ENCODE measurements at places on chromosomes 1 and 21.

GRCh38 chr1:43978551-43979260, at the start of gene B4GALT2:
Gene B4GALT2, plus strand, starts transcription at chr1:43979210. Its CDS starts 1,951 bp downstream, at chr1:43981161.
- no peak for DNase-seq

DNA sequence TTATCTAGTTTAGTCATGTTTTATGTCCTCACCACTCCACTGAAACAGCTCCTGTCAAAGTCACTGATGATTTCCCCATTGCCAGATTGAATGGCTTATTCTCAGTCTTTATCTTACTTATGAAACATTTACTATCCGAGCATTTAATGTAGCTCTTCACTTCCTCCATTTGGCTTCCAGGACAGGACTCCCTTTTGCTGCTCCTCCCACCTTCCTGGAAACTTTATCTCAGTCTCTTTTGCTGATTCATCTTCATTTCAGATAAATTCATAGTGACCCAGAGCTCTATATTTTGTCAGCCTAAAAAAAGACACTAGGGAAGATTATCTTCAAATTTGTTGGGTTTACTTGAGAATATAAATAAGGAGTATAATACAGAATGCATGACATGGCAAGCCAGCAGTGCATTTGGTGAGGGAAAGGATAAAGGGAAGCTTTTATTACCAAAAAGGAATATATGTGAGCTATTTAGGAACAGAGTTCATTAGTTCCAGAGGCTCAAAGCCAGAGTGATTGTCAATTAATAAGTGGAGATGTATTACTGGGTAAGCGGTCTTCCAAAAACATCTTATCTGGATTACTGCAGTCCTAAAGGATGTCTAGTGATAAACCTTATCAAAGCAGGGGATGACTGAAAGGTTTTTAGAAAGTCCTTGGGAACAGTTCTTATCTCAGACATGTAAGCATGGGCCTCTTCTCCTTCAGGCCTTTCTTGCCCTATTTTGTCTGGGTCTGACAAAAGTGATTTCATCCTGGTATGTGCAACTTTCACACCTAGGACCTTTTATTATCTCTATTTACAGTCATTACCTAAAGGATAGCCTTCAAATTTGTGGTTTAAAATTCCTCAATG, 25.6 kb downstream of the IL23R start:
- DNase-seq, result no peak

DNA sequence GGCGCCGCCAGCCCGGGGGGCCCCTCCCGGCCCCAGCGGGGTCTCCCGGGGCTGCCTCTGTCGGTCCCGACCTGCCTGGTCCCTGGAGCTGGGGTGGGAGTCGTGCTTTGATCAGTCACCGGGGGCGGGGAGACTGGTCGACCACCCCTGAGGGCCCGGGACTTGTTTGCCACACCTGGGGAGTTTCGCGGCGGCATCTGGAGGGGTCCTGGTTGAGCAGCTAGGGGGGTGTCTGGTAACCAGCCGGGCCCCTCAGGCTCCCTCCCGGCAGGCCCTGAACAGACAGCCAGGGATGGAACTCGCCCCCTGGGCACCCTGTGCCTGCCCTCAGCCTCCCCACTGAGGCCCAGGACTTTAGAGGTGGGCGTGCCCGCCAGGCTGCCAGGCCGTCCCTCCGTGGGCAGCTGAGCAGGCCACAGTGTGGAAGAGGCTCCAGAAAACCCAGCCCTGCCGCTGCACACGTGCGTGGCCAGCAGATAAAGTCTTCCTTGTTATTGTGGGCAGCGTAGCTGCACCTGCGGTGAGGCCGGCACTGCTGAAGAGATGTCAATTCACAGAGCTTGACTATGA, 13.3 kb upstream of the SAMD11 start:
- DNase-seq, result no peak

DNA sequence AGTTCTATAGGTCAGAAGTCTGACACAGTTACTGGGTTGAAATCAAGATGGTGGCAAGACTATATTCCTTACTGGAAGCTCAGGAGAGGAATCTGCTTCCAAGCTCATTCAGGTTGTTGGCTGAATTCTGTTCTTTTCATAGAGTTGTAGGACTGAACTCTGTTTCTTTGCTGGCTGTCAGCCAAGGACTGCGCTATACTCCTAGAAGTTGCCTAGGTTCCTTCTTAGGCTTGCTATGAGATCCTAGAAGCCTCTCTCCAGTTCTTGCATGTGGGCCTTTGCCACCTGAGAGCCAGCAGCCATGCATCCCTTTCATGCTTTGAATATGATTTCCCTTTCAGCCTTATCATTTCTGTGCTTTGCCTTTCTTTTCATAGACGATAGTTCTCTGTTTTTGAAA, 176.4 kb downstream of the RPS6KC1 start:
- DNase-seq, result no peak

DNA sequence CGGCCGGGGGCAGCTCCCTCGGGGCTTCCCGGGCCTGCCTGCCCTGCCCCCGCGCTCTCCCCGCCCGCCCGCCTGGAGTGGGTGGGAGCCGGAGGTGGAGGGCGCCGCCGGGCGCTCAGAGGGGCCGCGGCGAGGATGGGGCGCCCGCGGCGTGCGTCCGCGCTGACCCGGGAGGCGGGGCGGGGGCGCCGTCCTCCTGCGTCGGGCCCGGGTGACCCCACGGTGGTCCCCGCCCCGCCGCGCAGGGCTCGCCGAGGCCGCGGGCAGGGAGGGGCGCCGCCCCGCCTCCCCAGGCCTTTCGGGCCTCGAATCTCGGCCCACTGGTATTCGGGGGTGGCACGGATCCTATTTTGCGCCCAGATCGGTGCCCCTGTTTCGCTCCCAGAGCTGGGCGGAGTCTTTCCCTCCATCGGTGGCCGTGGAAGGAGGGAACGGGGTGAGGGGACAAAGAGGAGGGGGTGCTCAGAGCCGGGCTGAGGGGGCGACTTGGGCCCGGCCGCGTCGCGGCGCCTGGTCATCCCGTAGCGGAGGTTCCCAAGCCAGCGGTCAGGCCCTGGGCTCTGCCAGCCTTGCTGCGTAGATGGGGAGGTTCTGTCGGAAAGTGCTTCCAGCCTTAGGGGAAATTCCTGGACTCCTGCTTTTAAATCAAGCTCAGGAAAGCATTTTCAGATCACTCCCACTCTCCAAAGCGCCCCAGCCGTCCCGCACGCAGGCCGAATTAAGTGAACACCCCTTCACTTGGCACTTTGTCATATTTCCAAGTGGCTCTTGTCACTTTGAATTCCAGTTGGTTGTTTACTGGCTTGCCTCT, 545 bp downstream of the PATJ start:
- peak; percentile 87 for DNase-seq

GRCh38 chr1:231324660-231325059, 13.0 kb downstream of the EXOC8 start:
- no peak for DNase-seq

- DNase-seq, result peak; percentile 81
These were observed 6.7 kb upstream of the RNASEL start for GRCh38 chr1:182595641-182596240.

DNA sequence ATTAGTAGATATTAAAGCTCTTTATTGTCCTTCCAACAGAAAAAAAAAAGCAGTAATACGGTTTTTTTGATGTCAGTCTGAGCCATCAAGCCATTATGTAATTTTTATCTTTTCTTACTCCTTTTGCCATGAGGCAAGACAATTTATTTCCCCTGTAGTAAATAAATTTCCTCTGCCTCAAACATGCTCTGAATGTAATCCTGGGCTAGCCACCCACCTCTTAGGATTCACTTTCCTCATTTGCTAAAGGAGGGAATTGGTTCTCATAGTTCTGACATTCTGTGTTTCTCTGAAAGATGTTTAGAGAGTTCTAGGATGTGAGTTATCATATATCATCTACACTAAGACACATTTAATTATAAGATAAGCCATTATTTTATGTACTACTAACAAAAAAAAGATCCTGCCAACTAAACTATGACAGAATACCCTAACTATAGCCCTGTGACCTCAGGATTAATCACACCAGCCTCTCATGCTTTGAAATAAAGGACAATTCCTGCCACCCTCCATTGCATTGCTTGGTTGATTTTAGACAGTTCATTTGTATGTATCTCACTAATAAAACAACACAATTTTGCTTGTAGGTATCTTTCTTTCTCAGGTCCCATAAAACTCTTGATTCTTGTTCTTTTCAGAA, 34.0 kb upstream of the RAP1A start:
- no peak for DNase-seq

DNA sequence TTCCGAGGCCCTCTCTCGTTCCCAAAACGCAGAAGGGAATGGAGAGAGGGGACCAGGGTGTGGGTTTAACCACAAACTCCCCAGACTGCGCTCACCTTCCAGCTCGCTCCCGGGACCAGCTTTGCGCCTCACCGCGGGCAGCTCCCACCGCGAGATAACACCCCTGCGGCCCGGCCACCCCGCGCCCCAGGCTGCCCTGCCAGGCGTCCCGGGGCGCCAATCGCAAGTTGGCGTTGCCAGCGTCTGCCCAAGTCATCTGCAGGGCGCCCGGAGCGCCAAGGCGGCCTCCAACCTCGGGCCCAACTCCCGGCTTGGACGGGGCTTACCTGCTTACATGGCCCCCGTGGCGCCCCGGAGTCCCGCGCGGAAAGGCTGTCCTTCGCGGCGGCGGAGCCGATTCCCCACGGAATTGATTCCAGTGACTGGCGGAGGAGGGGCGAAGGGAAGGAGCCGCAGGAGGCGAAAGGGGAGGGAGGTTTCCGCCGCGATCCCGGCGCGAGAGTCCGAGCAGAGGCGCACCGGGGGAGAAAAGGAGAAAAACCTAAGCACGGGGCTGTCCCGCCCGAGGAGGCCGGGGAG, 456 bp downstream of the PTPN14 start:
- peak; percentile 67 for DNase-seq

- DNase-seq, result no peak
These were observed 92.9 kb downstream of the C21orf91 start for GRCh38 chr21:17726047-17726829.

GRCh38 chr1:232769733-232770132, 35.5 kb upstream of the MAP10 start:
- no peak for DNase-seq

GRCh38 chr1:109542657-109543056, 3.0 kb downstream of the GPR61 start:
- DNase-seq, result no peak

DNA sequence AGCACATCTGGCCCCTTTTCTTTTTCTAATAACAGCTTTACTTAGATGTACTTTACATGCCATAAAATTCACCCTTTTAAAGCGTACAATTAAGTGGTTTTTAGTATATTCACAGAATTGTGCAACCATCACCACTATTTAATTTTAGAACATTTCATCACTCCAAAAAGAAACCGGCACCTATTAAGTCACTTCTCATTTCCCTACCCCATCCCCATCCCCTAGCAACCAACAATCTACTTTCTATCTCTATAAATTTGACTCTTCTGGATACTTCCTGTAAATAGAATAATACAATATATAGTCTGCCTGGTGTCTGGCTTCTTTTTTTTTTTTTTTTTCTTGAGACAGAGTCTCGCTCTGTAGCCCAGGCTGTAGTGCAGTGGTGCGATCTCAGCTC, 59.5 kb upstream of the ENAH start:
- DNase-seq, result no peak

GRCh38 chr1:203152158-203153034, 23.2 kb downstream of the MYBPH start:
- peak; percentile 95 for DNase-seq

- no peak for DNase-seq
These were observed 4.7 kb upstream of the ABCG1 start for GRCh38 chr21:42214081-42214750.

GRCh38 chr1:67597336-67597735, 87.7 kb upstream of the GADD45A start:
- no peak for DNase-seq

GRCh38 chr21:33808715-33809367, 106.8 kb downstream of the ATP5PO start:
- DNase-seq, result no peak

DNA sequence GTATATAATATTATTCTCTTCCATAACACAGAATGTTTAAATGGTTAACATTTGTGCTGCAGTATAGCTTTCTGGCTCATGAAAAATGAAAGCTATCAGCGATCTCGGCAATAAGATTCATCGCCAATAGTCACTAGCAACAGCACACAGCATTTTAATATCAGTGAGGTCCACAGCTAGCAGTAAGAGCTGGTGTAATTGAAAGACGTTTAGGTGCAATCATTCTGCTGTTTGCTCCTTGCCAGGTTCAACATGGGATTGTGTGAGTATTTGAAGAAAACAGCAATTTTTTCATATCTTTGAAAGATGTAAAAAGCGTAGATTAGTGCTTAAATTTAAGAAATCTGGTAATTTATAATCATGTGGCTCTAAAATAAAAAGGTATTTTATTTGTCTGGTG, 20.1 kb downstream of the PRKACB start:
- DNase-seq, result no peak

- no peak for DNase-seq
These were observed 157.3 kb downstream of the CASZ1 start for GRCh38 chr1:10639011-10639774.

- no peak for DNase-seq
These were observed 51.1 kb upstream of the NEK2 start for GRCh38 chr1:211726467-211726995.

- DNase-seq, result peak; percentile 90
These were observed 738 bp upstream of the CDC42BPA start for GRCh38 chr1:227318853-227319607.

DNA sequence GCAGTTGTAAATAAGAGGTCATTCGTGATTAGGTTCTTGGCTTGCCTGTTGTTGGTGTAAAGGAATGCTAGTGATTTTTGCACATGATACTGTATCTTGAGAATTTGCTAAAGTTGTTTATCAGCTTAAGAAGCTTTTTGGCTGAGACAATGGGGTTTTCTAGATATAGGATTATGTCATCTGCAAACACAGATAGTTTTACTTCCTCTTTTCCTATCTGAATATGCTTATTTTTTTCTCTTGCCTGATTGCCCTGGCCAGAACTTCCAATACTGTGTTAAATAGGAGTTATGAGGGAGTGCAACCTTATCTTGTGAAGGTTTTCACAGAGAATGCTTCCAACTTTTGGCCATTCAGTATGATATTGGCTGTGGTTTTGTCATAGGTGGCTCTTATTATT, 576.1 kb upstream of the RGS18 start:
- DNase-seq, result no peak

DNA sequence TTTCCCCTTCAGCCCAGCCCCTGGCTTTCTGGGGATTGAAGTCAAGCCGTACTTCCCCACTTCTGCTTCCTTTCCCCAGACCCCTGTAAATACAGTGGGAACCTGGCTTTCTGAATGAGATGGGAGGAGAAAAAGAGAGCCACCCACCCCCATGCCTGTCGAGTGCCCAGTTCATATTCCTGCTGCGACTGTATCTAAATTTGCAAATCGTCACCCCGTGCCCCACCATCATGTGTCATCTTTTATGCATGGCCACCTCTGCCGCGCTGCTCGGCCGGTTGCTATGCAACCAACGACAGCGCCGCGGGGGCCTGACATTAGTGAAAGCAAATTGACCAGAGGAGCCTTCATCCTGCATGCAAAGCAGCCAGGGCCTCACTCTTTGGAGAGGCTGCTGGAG, 143.0 kb downstream of the ELAVL4 start:
- no peak for DNase-seq

GRCh38 chr1:75996196-75996595, 64.0 kb upstream of the ASB17 start:
- DNase-seq, result no peak

DNA sequence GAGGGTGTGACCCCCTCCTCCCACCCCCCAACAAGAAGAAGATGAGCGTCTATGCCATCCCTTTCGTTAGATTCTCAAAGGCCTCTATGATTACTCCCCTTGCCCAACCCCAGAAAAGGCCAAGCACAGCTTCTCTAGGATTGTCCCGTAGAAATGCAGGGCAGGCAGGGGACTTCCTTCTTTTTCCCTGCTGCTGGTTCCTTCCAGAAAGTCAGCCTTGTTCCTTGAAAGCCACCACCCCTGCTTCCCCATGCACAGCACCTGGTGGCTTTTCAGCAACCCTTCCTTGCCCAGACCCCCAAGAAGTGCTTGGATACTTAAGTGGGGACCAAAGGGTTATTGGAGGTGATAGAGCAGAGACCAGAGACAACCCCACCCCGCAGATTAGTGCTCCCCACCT, 75.1 kb downstream of the ARHGEF10L start:
- DNase-seq, result no peak

Data from islet precursor cell (in vitro differentiated cells).